ENCODE measurements at places on chromosomes 12 and 14. TPM values are rescaled to one million over a fixed set of nuclear protein-coding genes. Genes with fewer than 3 reads are reported as not detected.
A peak's percentile ranks its signal among the peaks of the same experiment; 100 is the strongest.

The PIWIL1 gene
- total RNA-seq = not detected

The TSHR gene
- total RNA-seq = not detected

The RASSF8 gene
- total RNA-seq = not detected

The IL22 gene
- not detected for total RNA-seq

The KRT73 gene
- total RNA-seq = not detected

The KLRC3 gene
- total RNA-seq = not detected

The MTA1 gene
- total RNA-seq = 138 TPM

The ASCL1 gene
- 21.4 TPM for total RNA-seq

The ZCRB1 gene
- 58.4 TPM for total RNA-seq

The SLCO1C1 gene
- not detected for total RNA-seq

The CD69 gene
- 12.4 TPM for total RNA-seq

DNA sequence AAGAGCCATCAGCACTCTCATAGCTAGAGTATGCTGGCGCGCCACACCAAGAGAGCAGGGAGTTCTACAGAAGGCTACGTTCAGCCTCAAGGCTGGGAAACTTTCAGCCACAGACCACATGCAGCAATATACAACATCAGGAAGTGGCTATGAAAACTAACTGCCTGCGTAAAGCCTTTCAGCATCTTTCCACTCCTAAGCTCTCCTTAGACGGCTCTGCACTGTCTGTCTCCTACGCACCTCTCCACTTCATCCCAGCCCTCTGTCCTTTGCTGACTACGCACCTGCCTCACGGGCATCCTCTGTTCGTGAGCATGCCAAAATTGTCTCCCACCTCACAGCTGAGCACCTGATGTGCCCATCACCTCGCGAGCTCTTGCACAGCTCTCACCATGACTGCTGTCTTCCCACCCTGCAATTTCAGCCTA is 9.7 kb downstream of the MPHOSPH9 start:
- H3K4me1 ChIP-seq = peaks cover 6% of the 10 kb centered on the region
- DNase-seq = no peak
- H3K27me3 ChIP-seq = no peaks in the 10 kb centered on the region
- H3K27ac ChIP-seq = peak overlapping the region; percentile 10

- H3K4me1 ChIP-seq = peaks cover 3% of the 10 kb centered on the region
- no peaks in the 10 kb centered on the region for H3K36me3 ChIP-seq
- H3K4me3 ChIP-seq = no peak overlapping the region
- H3K27me3 ChIP-seq = no peaks in the 10 kb centered on the region
Measured at GRCh38 chr12:8637666-8638065, 25.0 kb downstream of the MFAP5 start.

- H3K36me3 ChIP-seq = no peaks in the 10 kb centered on the region
- no peak for DNase-seq
- no peak overlapping the region for H3K27ac ChIP-seq
- no peaks in the 10 kb centered on the region for H3K4me1 ChIP-seq
- H3K4me3 ChIP-seq = no peak overlapping the region
Measured at GRCh38 chr14:98391061-98391460, 880.9 kb downstream of the BCL11B start.

DNA sequence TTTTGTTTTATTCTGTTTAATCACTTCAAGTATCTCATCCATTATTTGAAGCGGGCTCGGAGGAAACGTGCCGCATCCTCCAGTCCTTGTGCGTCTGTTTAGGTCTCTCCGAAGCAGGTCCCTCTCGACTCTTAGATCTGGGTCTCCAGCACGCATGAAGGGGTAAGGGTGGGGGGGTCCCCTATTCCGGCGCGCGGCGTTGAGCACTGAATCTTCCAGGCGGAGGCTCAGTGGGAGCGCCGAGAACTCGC is 311 bp upstream of the LGR5 start:
- H3K27me3 ChIP-seq = peaks cover 12% of the 10 kb centered on the region
- no peaks in the 10 kb centered on the region for H3K4me1 ChIP-seq
- no peak overlapping the region for H3K4me3 ChIP-seq
- no peak overlapping the region for H3K27ac ChIP-seq
- no peak for DNase-seq

DNA sequence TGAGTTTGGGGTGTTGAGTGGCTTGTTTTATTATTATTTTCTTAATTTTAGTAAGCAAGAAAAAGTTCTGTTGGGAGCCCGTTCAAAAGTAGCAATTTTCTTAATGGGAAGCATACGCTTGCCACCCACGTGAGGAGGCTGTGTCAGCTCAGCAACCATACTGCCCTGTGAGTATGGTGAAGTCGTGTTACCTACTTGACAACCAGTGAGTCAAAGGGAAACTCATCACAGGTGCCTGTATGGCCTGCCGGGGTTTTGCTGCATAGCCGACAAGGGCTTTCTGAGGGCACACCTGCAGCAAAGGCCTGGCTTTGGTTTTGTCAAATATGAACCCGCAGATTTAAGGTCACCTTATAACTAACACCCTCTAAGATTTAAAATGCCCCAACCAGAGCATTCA is 31.1 kb downstream of the PITPNM2 start:
- DNase-seq = peak; percentile 57
- H3K4me3 ChIP-seq = no peak overlapping the region
- H3K27ac ChIP-seq = no peak overlapping the region
- no peaks in the 10 kb centered on the region for H3K36me3 ChIP-seq

DNA sequence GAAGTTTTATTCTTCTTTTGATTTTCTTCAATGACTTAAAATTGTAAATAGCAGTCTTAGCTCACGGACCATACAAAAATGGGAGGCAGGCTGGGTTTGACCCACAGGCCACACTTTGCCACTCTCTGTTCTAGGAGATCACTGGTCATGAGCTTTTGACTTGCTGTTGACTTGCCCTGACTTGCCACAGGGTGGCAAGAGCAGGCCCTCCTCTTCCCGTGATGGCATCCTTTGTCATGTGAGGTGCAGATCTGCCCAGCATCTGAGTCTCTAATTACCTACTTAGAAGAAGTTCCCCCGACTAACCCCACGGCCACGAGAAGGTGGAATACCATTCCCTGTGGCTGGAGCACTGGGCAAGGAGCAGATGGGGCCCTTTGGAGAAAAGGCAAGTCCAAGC is 81.0 kb upstream of the SCAF11 start:
- no peaks in the 10 kb centered on the region for H3K36me3 ChIP-seq
- H3K27ac ChIP-seq = no peak overlapping the region
- H3K27me3 ChIP-seq = no peaks in the 10 kb centered on the region
- no peak overlapping the region for H3K4me3 ChIP-seq
- DNase-seq = no peak

- no peak overlapping the region for H3K27ac ChIP-seq
- H3K4me3 ChIP-seq = no peak overlapping the region
- no peaks in the 10 kb centered on the region for H3K27me3 ChIP-seq
- no peak for DNase-seq
- no peaks in the 10 kb centered on the region for H3K4me1 ChIP-seq
Measured at GRCh38 chr14:102050625-102051024, 36.2 kb downstream of the HSP90AA1 start.

- peaks cover 40% of the 10 kb centered on the region for H3K4me1 ChIP-seq
- peak overlapping the region; percentile 15 for H3K4me3 ChIP-seq
- peaks cover 4% of the 10 kb centered on the region for H3K36me3 ChIP-seq
- H3K27ac ChIP-seq = peak overlapping the region; percentile 85
Measured at GRCh38 chr12:31406345-31406744, 80.4 kb upstream of the SINHCAF start.

GRCh38 chr14:49972823-49973222 is 79.9 kb downstream of the ARF6 start:
- H3K27me3 ChIP-seq = no peaks in the 10 kb centered on the region
- H3K27ac ChIP-seq = peak overlapping the region; percentile 100
- no peaks in the 10 kb centered on the region for H3K36me3 ChIP-seq
- DNase-seq = no peak

GRCh38 chr14:36820901-36821300 is 159.2 kb downstream of the PAX9 start:
- H3K36me3 ChIP-seq = no peaks in the 10 kb centered on the region
- no peak overlapping the region for H3K4me3 ChIP-seq
- H3K27me3 ChIP-seq = no peaks in the 10 kb centered on the region
- no peak overlapping the region for H3K27ac ChIP-seq

- no peaks in the 10 kb centered on the region for H3K36me3 ChIP-seq
- no peak overlapping the region for H3K4me3 ChIP-seq
- H3K4me1 ChIP-seq = no peaks in the 10 kb centered on the region
- no peak overlapping the region for H3K27ac ChIP-seq
Measured at GRCh38 chr12:64252681-64253080, 30.6 kb upstream of the KICS2 start.

- H3K4me1 ChIP-seq = peaks cover 3% of the 10 kb centered on the region
- no peak overlapping the region for H3K4me3 ChIP-seq
- no peaks in the 10 kb centered on the region for H3K36me3 ChIP-seq
- DNase-seq = no peak
- H3K27me3 ChIP-seq = no peaks in the 10 kb centered on the region
Measured at GRCh38 chr12:31122481-31122880, 48.8 kb downstream of the DDX11 start.

- no peaks in the 10 kb centered on the region for H3K27me3 ChIP-seq
- H3K27ac ChIP-seq = no peak overlapping the region
- H3K4me1 ChIP-seq = no peaks in the 10 kb centered on the region
- no peak overlapping the region for H3K4me3 ChIP-seq
- H3K36me3 ChIP-seq = no peaks in the 10 kb centered on the region
- DNase-seq = no peak
Measured at GRCh38 chr12:131455581-131456110, 255.2 kb upstream of the SFSWAP start.
